ENCODE measurements at places on chromosomes 5 and 9. TPM values are rescaled to one million over a fixed set of nuclear protein-coding genes. Genes with fewer than 3 reads are reported as not detected.

Gene RAI14
- 184 TPM for total RNA-seq

Gene LCN6
- total RNA-seq: not detected

Gene NINJ1
- 61.7 TPM for total RNA-seq

Gene PCDH12
- 0.69 TPM for total RNA-seq

Gene F2RL2
- total RNA-seq: not detected

Gene SPATA31A3
- total RNA-seq: not detected

Gene PCDHB16
- 0.33 TPM for total RNA-seq

Gene ROR2
- total RNA-seq: 8.7 TPM

Gene MEIKIN
- total RNA-seq: not detected

Gene FBP2
- total RNA-seq: not detected

Gene FSTL4
- 1.1 TPM for total RNA-seq

Gene OTULIN
- total RNA-seq: 45.6 TPM

Gene BOD1
- total RNA-seq: 50.5 TPM

Gene SNCAIP
- not detected for total RNA-seq

Gene ZFP2
- total RNA-seq: 1.0 TPM

Gene NAIF1
- total RNA-seq: 12.5 TPM

Gene PRDM9
- total RNA-seq: not detected

Gene PCDHAC1
- 3.3 TPM for total RNA-seq

Gene PCDH1
- 55.6 TPM for total RNA-seq

Gene NMUR2
- not detected for total RNA-seq

Gene KCNIP1
- total RNA-seq: not detected

Data from mammary epithelial cell (primary cell).